Tibial artery (tissue), 4 donors: ENCODE measurements at places on chromosomes 6 and 20.

DNA sequence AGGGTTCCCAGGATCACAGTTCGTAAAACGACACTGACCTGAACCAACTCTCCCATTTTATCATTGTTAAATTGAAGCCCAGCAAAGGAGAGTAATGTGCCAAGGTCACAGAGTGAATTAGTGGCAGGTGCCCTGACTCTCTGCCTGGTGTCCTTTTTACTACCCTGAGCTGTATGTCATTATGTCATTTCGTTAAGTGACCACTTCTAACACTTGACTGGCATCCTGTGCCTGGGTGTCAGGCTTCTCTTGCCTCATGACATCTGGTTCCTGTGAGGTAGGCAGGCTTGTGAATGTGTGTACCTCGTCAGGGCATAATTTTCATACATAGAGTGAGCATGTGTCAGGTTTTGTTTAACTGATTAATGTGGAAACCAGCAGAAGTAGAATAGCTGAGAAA lies 48.6 kb downstream of the RALY start:
- no peak for DNase-seq

DNA sequence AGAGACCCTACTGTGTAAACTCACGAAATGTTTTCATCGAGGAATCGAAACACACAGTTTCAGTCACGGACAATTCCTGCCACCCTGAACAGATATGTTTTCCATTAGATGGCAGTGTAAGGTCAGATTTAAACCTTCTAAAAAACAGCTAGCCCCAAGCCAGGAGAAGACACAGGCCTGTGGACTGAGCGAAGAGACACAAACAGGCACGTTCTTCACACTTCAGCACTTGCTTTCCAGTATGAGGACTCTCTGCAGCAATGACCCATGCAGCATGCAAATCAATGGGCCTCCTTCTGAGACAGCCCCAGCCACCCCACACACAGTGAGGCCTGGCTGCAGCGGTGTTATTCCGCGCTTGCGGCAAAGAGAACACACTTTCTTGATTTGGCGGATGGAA lies 31.9 kb downstream of the HUS1B start:
- no peak for DNase-seq

DNA sequence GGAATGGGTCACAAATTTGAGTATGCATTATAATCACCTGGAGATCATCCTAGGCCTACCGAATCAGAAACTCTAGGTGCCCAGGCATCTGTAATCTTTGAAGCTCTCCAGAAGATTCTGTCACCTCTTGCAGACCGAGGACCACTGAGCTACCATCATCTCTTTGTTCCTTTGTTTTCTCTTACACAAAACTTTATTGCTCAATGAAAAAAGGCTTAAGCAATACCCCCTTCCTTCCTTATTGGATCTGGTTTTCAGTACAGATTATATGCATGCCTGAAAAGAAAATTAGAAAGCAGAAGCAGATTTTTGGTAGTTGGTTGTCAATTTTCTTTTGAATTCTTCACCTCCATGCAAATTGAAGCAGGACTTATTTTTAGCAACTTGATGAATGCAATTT lies 31.3 kb downstream of the STX11 start:
- no peak for DNase-seq

GRCh38 chr6:75109765-75110164 lies 96.1 kb downstream of the COL12A1 start:
- no peak for DNase-seq

- DNase-seq, result no peak
Observed at GRCh38 chr6:1622851-1623768, 13.4 kb downstream of the FOXC1 start.

DNA sequence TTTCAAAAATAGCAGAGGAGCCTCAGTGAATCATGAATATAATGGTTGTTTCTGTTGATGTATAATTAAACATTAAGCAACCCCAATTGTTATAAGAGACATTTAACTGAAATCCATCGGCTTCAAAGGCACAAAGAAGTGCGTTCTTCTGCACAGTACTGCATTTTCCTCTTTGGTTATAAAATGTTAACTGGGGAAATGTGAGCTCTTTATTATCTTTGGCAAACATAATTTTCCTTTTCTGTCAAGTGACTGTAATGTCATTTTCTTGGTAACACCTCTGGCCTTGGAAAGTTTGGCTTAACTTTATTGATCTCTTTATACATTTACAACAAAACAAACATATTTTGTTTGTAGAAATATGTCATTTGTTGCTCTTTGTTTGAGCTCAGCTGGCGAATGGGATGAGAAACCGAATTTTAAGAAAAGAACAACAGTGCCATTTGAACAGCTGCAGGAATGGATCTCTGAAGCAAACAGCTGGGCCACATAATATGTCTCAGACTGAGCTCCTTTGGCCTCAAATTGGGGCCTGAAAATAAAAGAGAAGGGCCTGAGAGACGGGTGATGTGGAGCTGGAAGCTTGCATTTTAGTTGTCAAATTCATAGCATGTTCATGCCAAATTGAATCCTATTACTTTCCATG lies 427.0 kb upstream of the SPTLC3 start:
- DNase-seq, result no peak

DNA sequence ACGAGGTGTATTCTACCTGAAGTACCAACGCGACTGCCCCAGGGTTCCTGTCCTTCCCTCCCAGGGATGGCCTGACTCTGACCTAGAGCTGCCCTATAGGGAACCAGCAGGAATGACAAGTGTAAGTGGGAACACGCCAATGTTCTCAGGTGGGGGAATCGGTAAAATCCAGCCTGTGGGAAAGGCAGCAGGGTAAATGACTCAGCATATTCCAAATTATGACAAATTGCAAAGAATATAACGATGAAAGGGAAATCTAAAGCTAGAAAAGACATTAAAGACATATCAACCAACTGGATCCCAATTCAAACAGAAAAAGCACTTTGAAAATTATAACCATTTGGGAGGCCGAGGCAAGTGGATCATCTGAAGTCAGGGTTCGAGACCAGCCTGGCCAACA lies 41.8 kb downstream of the KIF16B start:
- DNase-seq, result no peak

- DNase-seq, result no peak
Observed at GRCh38 chr6:162154001-162154400, 573.6 kb downstream of the PRKN start.

DNA sequence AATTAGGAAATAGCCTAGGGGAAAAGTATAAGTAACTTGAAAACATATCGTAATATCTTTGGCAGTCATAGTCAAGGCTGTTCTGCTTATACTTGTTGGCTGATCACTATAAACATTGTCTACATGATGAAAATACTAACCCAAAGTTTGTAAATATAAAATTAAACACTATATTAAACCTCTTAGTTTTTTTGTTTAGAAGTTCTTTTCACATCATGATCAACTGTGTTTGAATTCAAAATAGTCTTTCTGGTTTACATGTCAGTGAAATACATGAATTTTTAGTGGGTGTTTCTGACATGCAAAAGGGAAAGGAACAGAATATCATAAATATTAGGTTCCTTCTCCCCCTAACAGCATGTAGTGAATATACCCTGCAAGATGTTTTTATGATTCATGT lies 43.5 kb downstream of the ADGRG6 start:
- no peak for DNase-seq

DNA sequence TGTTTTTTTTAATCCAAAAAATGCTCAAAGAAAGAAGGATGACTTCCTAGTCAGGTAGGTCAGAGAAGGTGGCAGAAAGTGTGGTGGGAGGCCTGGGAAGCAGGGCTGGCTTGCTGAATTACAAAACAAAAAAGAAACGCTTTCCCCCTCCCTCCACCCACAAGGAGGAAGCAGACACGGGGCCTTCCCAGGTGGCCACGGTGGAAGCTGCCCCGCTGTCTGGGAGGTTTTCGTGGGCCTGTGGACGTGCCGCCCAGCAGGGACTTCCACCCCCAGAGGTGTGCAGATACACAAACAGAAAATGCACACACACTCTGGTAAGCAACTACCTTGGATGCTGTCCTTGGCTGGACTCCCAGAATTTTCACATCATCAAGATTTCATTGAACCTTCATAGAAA lies 198.2 kb upstream of the CDH4 start:
- peak; percentile 37 for DNase-seq

DNA sequence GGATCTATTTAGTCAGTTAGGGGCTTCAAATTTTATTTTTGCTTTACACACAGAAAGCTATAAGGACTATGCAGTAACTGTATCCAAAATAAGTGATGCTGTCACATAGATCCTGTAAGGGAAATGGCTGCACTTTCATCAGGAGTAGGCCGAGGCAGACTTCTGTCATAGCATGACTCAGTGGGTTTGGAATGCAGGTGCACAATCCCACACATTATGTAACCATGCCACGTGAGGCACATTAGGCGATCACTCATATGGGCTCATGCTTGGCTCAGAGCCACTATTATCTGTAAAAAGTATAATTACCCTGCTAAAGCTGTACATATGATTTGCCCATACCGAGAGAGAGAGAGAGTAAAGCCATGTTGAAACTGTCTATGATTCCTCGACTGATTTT lies 1189.4 kb upstream of the EYS start:
- DNase-seq, result no peak

DNA sequence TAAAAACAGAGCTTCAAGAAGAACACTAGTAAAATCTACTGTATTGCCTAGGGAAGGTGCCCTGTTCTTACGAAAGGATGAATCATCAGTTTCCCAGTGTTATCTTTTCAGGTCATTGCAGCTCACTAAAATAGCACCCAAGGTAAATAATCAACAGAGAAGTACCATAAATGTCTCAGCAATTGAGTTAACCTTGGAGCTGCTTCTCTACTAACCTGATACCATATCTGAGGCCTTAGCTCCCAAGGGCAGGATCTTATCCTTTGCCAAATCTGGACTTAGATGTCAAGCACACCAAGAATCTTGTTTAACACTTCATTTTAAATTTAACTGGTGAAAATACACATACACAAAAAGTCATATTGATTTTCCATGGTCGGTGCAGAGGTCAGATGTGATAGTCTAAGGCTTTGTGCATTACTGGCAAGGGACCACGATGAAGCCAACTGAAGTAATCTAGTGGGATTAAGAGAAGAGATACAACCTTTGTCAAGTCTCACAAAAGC lies 81.5 kb downstream of the EDN1 start:
- no peak for DNase-seq

DNA sequence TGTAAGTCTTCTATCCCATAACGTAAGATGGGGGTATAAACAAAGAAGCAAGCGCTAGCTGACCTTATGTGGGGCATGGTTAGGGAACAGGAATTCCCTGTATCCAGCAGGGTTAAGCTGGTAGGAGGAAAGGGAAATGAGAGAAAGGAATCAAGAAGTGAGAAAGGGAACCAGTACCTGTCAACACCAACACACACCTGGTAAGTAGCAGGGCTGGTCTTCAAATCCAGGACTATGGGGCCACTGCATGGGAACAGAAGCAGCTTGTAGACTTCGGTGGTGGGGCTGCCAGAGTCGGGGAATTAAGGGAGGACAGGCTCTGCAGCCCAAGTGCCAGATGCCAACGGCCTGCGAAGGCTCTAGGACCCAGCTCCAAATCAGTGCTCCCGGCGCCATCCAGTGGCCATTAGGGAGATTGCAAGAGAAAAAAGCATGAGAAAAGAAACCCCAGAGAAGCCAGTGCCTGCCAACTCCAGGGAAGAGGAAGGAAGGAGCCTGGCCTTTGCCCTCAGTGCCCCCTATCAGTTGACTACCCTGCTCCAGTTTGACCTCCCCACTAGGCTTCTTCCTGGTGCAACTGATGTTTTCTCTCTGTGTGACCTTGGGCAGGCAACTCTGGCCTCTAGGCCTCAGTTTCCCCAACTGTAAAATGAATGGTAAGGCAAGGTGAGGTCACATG lies 15.8 kb upstream of the RBPJL start:
- DNase-seq, result peak; percentile 84

GRCh38 chr6:128525406-128525805 lies 5.0 kb upstream of the PTPRK start:
- DNase-seq, result no peak

DNA sequence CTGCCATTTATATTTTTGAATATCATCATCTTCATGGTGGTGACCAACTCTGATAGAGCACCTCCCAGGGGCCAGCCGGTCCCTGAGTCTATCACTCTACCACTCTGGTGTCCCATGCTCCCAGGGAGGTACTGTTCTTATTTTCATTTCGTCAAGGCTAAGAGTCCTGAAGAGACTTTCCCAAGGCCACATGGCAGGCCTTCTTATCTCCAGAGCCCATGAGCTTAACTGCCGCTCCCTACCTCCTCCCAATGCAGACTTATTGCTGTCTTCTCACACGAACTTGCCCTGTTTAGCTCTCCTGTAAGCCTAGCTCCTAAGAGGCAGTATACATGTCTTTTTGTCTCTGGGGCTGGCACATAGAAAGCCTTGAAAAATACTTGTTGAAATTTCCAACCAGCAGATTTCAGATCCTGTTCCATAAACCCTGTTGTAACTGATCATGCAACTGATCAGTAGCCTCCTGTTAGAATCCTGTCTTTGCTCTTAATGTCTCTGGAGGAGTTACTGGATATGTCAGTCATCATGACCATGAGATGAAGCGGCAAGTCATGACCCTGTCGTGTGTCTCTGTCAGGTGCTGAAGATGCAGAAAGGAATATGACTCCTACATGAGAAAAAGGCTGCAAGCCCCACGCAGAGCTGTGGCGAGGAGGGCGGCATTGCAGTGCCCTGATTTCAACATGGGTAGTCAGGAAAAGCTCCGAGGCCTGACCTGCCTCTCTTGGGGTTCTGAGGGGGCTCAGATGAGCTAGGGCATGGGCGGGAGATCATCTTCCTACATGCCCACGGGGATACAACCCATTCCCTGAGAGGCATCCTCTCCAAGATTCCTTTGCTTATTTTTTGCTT lies 60.0 kb downstream of the TTI1 start:
- peak; percentile 29 for DNase-seq

DNA sequence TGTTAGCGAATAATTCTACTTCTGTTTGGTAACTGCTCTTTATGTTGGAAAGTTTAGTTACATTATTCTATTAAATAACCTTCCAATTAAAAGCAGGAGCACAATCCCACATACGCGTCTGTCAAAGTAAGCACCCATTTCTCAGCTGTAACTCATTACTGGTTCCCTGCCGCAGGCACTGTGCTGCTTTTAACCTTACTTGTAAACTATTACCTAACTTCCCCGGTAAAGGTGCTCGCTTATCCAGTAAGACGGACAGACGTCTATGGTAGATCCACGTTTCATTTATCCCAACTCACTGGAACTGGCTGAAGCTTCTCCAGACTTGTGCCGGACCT lies 529 bp upstream of the ENPP4 start:
- no peak for DNase-seq

GRCh38 chr6:143271024-143271423 lies 179.5 kb downstream of the ADAT2 start:
- no peak for DNase-seq

- DNase-seq, result no peak
Observed at GRCh38 chr6:145241721-145242120, 493.6 kb downstream of the EPM2A start.

GRCh38 chr6:27791182-27791943 lies 120.8 kb downstream of the OR2B2 start:
- DNase-seq, result peak; percentile 84
